ENCODE measurements at places on chromosomes 16 and 17.

DNA sequence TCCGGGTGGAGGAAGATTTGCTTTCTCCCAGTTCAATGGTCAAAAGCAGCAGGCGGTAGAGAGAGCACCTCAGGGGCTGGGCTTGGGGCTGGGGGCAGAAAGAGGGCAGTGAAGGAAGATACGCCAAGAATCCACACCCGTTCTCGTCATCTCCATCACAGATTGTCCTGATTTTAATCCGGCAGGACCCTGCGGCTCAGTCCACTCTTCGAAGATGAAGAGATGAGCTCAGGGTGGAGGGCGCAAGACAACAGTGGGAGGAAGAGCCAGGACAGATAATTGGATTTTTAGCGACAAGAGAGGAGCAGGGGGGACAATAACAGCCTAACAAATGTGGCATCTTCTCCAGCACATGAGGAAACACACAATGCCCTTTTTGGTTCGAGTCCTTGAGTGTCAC, 165.9 kb downstream of the SDK2 start:
- DNase-seq: no peak

DNA sequence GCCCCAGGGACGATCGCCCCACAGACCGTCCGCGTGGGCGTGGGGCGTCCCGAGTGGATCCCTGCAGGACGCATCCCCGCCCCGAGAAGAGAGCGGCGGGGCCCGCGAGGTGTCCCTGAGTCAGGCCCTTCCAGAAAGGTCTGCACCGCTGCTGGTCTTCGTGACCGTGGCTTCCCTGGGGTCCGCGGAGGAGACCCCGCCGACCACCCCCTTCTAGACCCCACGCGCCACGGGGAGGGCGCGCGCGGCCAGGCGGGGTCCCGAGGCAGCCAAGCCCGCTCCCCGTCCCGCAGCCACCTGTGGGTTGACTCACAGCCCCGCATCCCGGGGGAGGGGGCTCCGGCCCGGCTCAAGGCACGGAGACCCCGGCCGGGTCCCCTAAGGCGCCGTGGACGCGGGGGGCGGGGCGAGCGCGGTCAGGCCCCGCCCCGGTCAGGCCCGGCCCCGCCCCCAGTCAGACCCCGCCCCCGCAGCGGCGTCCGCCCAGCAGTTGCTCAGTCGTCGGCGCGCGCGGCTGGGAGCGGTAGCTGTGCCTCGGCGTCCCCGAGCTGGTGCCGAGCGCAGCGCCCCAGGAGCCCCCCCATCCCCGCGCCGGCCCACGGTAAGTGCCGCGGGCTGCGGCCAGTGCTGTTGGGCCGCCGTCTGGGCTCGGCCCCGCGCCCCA, at the start of gene BAIAP3:
BAIAP3 (plus strand) TSS at position 497 of the 664 bp plus-strand sequence. CDS start 4,905 bp downstream, outside the sequence.
- DNase-seq: peak; percentile 51

DNA sequence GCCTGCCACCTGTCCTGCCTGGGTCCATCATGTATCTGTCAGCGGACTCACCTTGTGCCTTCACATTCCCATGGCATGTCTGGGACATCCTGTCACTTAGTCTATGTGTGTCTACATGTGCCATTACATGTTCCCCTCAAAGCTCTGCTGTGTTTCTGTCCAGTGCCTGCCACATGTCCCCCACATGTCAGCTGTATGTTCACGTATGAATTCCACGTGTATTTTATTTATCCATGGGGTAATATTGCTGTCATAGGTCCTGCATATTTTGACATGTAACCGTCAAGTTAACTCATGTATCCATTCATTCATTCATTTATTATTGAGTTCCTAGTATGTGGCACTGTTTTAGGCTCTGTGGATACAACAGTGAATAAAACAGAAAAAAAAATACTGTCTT, 20.8 kb downstream of the TMEM92 start:
- DNase-seq: no peak

- no peak for DNase-seq
Measured at GRCh38 chr17:59425085-59425931, 93.9 kb downstream of the YPEL2 start.

DNA sequence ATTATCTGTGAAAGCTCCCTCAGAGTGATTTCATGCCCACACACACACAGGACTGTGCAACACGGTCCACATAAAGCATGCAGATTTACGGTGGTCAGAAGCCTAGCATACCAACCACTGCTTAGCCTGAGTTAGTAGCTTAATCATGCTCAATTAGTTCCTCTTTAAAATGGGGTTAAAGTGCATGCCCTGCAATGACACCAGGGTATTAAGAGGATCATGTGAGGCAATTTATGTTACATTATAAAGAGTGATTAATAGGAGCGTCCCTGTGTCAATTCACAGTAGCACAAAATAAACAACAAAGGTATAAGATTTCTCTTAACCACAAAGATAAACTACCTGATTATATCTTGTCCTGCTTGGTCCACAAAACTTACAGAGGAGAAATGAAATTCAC, 39.8 kb downstream of the C17orf67 start:
- no peak for DNase-seq

DNA sequence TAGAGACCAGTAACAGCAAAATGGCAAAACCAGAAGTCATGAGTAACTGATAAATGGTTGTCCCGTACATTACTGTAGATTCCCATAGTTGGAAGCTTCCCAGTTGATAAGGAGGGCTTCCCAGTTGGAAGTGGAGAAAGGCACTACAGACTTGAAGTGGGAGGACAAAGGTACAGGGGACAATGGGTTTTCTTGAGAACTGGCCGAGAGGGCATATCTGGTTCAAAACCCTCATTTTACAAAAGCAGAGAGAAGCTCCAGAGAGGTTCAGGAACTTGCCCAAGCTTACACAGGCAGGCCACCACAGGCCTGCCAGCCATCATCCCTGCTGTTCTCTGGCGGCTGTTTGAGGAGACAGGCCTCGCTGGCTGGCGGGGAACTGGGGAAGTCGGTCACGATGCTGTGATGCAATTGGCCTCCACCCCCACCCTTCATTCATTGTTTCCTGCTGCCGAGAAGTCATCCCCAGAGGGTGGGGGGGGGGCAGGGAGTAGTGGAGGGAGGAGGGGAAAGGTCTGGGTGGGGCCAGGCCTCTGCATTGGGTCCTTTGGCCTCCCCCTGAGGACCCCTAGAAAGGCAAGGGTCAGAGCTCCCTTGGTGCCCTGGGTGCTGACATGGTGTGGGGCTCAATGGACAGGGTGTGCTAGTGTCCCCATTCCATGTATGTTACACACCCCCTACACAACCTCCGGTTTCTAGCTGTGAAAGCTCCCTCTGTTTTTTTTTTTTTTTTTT, 3.0 kb downstream of the UBALD2 start:
- peak; percentile 83 for DNase-seq

DNA sequence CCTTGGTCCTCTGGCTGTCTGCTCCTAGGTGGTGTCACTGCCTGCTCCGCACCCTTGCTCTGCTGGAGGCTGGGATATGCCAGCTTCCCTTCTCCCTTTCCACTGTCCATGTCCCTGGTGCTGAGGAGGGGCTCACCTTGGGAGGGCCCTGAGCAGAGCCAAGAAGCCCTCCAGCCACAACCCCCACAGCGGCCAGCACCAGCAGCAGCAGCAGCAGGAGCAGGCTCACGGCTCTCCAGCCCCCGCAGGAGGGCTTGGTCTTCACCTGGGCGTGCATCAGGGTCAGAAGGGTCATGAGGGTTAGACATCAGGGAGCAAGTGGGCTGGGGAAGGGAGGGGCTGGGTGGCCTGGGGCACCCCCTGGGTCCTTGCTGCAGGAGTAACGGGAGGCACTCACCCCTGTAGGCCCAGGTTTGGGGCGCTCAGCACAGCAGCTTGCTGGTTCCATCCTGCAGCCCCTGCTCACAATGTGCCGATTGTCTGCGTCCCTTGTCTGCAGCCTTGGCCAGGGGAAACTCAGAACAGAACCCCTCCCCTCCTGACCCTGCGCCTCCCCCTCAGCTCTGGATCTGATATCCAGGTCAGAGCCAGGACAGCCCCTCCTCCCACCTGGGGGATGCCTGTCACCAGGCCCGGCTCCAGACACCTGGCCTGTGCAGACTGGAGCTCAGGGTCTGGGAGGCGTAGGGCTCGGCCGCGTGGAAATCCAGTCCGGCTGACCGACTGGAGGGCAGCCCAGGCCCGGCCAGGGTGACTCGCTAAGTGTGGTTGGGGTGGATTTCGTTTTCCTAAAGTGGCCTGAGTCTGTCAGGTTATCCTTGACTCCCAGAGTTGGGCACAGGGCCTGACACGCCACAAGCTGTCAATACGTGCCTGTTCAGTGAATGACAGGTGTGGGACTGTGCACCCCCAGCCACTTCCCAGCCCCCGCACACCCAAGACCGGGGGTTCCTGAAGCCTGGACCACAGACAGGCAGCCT, at the start of gene BRICD5:
BRICD5 (minus strand) TSS at position 478 of the 980 bp plus-strand sequence; CDS start at position 448, 30 bp downstream.
- no peak for DNase-seq

DNA sequence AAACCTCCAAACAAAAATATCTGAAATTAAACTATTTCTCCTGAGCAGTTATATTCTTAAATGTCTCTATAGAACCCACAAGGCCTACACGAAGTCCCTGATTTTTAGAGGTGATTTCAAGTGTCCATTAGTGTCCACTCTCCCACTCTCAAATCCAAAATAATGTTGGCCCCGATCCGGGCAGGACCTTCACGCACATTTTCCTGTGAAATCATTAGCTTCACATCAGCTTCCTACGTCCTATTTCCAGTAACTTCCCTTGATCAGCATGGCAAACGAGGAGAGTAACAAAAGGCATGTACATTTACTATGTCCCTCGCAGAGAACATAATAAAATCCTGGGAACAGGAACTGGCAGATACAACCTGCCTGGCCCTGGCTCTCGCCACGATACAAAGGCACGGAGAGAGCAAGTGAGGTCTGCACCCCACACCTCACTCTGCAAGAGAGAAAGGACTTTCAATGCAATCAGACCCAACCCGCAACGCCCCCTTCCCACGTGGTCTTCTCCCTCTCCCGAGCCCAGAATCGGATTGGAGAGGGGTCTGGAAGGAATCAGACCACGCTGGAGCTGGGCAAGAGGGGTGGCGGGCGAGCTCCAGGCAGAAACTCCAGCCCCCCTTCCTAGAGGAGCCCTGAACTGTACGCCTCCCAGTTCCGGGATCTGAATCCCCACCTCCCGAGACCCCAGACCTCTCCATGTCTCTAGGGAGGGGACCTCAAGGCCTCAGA, 17.5 kb upstream of the C17orf78 start:
- peak; percentile 21 for DNase-seq

DNA sequence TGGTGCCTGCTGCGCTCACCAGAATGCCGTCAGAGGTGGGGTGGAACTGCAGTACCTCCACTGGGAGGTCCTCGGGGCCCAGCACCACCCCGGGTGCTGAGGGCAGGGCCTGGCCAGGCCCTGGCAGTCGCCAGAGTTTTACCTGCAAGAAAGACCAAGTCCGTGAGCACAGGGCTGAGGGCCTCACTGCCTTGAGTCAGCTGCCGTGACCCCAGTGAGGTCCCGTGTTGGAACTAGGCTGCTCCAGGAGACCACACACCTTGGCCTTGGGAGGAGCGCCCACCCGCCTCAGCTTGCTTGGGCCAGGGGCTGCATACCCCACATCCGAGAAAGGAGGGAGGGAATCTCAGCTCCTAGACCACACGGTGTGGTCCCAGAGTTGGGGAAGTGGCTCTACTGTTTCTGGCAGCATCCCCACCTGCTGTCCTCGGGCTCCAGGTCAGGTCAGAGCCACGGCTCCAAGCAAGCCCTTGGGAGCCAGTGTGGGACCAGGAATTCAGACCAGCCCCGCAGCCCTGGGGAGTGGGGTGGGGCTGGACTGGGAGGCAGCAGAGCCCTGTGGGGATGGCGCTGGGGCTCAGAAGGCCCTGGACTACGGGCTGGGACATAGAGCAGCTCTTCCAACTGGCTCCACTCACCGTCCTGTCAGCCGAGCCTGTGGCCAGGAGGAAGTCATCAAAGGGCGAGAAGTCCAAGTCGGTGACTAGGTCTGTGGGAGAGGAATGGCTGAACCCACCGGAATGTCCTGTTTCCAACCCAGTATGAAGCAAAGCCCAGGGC, 8.7 kb downstream of the CORO7 start:
- DNase-seq: no peak

DNA sequence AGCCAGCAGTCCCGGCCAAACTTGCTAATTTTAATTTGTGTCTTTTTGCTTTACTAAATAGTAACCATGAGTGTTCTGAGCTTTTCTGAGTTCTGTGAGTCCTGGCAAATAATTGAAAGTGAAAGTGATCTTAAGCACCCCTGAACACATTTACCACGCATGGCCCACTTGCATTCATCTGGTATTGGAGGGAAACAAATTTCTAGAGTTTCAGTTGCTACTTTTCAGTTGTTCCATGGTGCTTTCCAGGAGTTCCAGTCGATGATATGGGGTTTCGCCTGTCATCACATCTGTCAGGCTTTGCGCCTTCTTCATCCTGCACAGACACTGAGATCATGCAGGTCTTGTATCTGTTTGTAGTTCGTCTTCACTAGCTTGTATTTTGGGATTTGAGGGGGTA, 44.1 kb downstream of the CRLF3 start:
- DNase-seq: peak; percentile 17

DNA sequence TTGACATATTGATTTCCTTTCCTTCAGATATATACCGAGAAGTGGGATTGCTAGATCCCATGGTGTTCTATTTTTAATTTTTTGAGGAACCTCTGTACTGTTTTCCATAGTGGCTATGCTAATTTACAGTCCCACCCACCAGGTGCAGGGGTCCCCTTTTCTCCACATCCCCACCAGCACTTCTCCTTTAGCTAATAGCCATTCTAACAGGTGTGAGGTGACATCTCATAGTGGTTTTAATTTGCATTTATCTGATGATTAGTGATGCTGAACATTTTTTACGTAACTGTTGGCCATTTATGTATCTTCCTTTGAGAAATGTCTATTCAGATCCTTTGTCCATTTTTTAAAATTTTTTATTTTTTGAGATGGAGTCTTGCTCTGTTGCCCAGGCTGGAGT, 93.9 kb downstream of the SDR42E1 start:
- DNase-seq: no peak

GRCh38 chr16:19168371-19169081, 486 bp downstream of the SYT17 start:
- no peak for DNase-seq

DNA sequence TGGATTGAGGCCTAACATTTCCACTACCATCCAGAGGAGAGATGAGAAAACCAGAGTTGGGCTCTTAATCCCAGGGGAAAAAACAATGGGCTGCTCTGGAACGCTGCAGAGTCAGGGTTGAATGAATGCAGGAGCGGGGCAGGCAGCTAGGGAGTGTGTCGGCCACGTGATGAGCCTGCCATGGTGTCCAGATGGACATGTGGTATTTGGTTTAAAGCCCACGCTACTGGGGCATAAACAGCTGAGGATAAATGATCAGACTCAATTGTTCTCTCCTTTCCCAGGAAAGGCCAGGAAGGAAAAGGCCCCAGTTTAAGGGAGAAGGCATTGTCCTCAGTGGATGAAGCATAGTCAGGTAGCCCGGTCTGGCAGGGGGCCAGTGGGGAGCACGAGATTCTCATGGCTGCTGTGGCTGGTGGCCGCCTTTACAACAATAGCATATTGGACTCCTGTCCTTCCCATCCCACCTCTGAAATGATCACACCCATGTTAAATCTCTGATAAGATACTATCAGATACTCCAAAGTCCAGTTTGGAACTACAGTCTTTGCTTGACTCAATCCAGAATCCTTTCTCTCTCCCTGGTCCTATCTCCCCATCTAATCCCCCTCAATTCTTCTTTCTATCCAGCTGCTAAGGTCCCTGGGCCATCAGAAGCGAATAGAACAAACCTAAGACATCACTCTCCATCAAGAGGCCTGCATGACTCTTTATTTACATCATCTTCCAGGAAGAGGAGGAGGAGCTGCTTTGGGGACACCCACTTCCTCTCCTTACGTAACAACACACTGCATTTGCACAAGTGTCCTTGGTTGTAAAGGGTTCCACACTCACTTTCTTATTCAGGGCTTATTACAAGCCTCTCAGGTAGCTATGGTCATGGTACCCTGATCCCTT, 20.4 kb downstream of the CA4 start:
- peak; percentile 38 for DNase-seq

GRCh38 chr16:23999663-24000062, 163.9 kb downstream of the PRKCB start:
- no peak for DNase-seq

GRCh38 chr16:66964049-66964448, 3.0 kb downstream of the CES3 start:
- no peak for DNase-seq
